Osteoblast (primary cell): ENCODE measurements at places on chromosomes 1 and 21.

DNA sequence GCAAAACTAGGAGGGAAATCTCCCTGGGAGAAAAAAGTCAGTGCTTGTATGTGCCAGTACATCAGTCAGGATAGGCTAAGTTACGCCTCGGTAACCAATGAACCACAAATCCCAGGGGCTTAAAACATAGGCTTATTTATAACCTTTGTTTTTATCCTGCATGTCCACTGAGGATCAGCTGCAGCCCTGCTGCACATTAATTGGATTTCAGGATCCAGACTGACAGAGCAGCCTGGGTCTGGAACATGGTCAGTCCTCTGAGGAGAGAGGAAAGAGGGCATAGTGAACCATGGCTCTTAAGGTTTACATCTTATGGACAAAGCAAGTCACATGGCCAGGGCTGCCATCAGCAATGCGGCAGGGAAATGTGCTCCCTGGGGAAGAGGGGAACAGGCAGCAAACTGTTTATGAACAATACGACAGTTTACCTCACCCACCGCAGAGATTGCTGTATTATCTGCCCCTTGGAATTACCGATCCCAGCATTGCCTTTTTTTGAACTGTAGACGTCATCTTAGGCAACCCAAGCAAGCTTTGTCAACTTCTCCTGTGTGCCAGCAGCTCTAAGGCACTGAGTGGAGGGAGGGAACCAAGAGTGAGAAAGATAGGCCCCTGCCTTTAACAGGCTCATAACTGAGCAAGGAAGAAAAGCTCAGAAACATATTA, 9.1 kb upstream of the SPRR4 start:
- DNase-seq, result no peak

DNA sequence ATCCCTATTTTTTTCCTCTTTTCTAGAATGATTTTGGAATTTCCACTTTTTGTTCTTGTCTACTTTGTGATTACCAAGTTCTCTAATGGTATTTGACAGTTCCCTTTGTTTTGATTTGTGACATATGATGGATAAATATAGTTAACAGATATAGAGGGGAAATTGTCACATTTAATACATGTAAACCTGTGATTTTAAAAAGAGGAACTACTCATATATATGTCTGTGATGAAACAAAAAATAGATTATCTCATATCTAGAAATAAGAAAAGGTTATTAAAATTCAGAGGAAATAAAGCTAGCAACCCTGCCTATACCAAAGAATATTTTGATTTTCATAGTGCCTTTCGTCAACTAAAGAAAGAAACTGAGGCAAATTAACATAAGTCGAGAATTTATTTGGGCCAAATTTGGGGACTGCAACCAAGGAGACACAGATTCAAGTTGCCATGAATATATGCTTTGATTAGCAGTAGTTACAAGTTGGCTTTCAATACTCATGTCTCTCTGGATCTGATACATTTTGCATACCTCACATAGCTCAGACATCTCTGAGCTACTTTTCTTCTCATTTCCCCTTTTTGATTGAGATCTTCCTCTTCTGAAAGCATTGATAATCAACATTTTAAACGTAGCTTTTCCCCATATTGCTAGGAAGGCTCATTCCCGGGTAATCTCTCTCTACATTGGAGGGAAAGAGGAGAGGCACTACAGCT, 15.6 kb upstream of the C21orf91 start:
- no peak for DNase-seq

- DNase-seq, result no peak
Measured at GRCh38 chr21:33974513-33975468, 59.2 kb upstream of the ATP5PO start.

GRCh38 chr1:25700626-25701025, 84.0 kb downstream of the MAN1C1 start:
- DNase-seq, result no peak

- no peak for DNase-seq
Measured at GRCh38 chr1:228308085-228308601, 98.5 kb downstream of the TRIM11 start.

GRCh38 chr1:22870201-22870871, 102.3 kb downstream of the LACTBL1 start:
- peak; percentile 58 for DNase-seq

- no peak for DNase-seq
Measured at GRCh38 chr21:19648391-19648790, 1244.8 kb upstream of the TMPRSS15 start.

GRCh38 chr1:11537854-11538591, 59.1 kb downstream of the DISP3 start:
- DNase-seq, result peak; percentile 8

GRCh38 chr1:107535091-107535490, 394.3 kb downstream of the NTNG1 start:
- DNase-seq, result no peak

DNA sequence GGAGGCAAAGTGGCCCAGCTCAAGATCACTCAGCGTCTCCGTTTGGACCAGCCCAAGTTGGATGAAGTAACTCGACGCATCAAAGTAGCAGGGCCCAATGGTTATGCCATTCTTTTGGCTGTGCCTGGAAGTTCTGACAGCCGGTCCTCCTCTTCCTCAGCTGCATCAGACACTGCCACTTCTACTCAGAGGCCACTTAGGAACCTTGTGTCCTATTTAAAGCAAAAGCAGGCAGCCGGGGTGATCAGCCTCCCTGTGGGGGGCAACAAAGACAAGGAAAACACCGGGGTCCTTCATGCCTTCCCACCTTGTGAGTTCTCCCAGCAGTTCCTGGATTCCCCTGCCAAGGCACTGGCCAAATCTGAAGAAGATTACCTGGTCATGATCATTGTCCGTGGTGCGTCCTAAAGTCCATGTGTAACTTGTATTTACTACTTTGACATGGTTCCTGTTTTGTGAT, 2.7 kb downstream of the RBM15 start:
- no peak for DNase-seq

- DNase-seq, result no peak
Measured at GRCh38 chr1:172885971-172886370, 164.8 kb downstream of the TNFSF18 start.

DNA sequence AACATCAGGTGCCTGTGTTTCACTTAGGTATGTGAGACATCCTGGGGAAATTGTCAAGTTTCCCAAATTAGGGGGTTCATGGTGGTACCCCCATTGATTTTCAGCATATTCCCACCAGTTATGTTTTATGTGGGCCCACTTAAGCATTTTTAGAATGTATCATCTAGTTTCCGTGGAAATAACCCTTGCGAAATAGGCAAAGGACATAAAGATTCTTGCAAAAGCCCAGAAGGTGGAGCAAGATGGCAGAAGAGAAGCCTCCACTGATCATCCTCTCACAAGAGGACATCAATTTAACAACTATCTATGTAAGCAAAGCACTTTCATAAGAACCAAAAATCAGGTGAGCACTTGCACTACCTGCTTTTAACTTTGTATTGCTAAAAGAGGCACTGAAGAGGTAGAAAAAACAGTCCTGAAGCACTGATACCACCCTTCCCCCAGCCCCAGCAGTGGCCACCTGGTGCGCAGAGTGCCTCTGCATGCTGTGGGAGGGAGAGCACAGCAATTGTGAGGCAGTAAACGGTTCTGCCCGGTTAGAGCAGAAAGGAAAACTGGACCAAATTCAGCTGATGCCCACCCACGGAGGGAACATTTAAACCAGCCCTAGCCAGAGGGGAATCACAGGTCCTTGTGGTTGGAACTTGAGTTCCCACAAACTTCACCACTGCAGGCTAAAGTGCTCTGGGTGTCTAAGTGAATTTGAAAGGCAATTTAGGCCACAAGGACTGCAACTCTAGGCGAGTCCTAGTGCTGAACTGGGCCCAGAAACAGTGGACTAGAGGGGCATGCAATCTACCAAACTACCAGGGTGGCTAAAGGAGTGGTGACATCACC, 23.2 kb downstream of the MCOLN2 start:
- DNase-seq, result no peak

GRCh38 chr1:208026880-208027438, 116.0 kb upstream of the CD34 start:
- DNase-seq, result peak; percentile 17

DNA sequence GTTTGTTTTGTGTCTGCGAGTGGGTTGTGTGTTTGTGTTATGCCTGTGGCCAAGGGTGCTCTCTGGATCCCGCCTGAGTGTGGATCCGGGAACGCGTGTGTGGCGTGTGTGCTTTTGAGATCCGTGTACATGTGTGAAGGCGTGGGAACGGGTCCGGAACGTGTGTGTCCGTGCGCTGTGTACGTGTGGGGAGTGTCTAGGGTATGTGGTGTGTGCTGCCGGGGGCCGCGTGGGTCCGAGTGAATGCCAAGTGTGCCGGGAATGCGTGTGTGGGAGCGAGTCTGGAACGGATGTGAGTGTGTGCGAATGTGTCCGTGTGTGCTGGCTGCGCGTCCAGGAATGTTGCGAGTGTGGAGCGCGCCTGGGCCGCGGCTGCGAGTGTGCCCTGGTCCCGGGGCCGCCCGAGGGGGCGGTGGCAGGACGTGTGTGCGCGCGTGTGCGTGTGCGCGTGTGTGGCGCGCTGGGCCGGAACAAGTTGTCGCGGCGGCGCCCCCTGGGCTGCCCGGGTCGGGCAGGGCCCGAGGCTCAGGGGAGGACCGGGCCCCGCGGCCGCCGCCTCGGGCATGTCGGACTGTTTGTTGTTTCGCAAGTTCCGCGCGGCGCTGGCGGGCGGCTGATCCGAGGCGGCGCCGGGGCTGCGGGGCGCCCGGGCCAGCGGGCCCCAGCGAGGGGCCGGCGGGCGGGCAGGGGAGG, 953 bp downstream of the PTPRU start:
- peak; percentile 96 for DNase-seq

- no peak for DNase-seq
Measured at GRCh38 chr1:167762061-167762746, 40.4 kb downstream of the MPZL1 start.

DNA sequence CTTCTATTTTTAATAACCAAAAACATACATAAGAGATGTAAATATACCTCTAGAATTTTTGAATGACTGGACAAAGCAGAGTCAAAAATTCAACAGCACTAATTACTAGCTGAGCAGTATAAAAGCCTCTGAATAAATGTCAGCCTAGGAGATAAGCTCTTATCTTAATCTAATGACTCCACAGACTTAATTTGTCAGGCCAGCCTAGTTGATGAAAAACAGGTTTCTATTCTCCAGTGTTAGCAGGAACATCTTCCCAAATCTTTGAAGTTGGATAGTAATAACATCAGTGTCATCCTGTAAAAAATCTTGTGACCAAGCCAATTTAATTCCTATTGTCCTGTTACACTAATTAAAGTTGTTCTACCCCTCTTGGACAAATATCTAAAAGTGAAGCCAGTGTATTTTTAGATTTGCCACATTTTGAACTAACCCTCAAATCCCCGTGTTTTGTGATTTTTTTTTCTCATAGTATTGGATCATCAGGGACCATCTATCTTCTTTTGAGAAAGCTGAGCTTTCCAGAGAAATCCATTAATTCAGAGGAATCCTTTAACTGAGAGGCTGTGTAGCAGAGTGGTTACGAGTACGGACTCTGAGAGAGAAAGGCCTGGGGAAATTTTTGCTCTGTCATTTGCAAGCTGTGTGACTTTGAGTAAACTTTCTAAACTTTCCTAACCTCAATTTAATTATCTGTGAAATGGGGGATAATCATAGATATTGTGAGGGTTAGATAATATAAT, 41.2 kb downstream of the LMO4 start:
- DNase-seq, result no peak

DNA sequence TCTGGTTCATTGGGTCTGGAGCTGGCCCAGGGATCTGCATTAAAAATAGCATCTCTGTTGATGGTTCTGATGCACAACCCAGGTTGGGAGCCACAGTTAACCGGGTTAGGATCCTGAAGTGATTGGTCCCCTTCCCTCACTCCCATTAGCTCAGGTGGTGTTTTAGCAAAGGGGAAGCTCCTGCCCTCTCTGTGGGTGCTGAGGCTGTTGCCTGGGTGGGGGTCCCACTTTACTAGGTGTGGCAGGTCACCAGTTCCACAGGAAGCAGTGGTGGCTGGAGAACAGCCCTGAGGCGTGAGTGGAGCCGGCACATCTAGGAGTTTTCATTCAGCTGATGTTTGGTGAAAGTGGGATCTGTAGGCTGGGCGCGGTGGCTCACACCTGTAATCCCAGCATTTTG, 86.5 kb downstream of the MAN1C1 start:
- DNase-seq, result no peak

- no peak for DNase-seq
Measured at GRCh38 chr1:100076744-100077143, 56.0 kb downstream of the SASS6 start.

DNA sequence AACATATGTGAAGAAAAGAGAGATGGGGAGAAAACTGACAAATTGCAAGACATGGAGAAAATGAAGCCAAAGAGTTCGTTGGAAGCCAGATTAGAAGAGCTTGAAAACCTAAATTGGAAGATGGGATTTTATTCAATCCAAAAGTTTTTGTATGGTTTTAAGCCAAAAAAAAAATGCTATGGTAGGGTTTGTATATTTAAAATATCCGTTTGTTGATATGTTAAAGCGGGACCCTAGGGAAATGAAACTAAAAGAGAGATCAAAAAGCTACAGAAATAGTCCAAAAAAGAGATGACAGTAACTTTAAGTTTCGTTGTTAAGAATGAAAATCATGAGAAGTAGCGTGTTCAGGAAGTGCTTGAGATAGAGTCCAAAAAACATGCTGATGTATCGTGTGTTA, 617.7 kb upstream of the ADGRL2 start:
- DNase-seq, result no peak
